ENCODE measurements at places on chromosomes 16 and 17.

- DNase-seq, result no peak
These were observed 36.8 kb upstream of the BCAR1 start for GRCh38 chr16:75288181-75288580.

DNA sequence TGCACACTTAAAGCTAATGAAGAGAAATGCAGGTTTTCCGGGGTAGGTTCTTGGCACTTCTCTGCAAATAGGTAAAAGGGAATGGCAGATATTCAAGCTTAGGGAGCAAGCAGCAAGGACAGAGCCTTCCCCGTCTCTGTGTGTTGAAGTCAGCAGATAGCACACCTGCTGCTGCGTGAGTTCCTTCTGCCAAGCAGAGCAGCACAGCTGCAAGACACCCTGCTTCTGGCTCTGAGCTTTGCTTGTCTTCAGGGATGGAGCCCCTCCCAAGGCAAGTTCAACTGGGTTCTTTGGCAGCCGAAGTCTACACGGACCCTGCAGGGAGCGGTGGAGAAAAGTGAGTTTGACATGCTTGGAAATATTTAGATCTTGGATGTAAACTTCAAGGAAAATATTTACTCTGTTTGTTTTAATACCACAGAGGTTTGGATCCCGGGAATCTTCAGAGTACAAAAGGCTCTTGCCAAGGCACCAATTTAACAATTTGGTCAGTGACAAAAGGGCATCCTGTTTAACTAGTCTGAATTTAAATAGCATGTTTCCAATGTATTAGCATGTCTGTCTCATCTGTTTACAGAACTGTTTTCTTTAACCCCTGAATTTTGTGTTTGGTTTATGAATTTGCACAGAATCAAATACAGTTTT is 113.4 kb upstream of the KCNJ16 start:
- no peak for DNase-seq

DNA sequence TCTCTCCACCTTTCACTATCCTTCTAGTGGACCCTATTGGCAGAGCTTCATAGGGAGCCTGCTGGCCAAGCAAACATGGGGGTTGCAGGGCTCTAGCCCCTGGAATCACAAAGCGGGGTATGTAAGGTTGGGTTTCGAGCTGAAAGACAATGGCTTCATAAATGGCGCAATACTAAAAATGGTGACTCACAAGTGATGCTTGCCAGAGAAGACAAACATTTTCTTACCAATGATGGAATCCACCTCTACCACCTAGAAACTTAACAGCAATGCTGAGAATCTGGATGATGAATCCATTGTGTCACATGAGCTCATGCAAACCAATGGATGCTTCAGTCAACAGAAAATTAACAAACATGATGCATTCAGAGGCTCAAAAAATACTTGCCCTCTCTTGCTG is 375.3 kb upstream of the PSMD7 start:
- no peak for DNase-seq

GRCh38 chr16:5442054-5442453 is 344.5 kb upstream of the EEF2KMT start:
- DNase-seq, result no peak

Data from stimulated activated CD8-positive, alpha-beta memory T cell treated with anti-CD3 and anti-CD28 coated beads, Interleukin-4, amount 100 ng/mL, for 1 hour (primary cell).